Muscle of leg (tissue), 16 donors: ENCODE measurements at places on chromosomes 16 and 17.

DNA sequence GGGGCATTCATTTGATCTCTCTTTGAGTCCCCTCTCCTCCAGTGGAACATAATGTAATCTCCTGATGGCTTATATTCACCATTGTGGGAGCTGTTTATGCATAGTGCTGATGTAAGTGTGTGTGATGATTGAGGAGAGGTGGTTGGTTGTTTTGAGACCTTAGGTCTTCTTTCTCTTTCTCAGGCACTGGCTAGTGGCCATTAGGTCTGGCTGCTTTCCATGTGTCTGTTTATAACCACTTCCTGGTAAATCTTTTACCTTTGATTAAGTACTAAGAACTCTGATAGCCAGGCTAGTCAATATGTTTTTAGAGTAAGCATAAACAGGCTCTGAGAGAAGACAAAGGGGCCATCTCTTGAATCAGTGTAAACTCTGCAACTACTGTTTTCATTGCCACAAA, 27.9 kb downstream of the VAT1L start:
- DNase-seq, result no peak

- peak; percentile 77 for DNase-seq
Observed at GRCh38 chr16:19831678-19832077, 53.0 kb downstream of the GPRC5B start.

- no peak for DNase-seq
Observed at GRCh38 chr16:78552716-78553115, 453.3 kb downstream of the WWOX start.

DNA sequence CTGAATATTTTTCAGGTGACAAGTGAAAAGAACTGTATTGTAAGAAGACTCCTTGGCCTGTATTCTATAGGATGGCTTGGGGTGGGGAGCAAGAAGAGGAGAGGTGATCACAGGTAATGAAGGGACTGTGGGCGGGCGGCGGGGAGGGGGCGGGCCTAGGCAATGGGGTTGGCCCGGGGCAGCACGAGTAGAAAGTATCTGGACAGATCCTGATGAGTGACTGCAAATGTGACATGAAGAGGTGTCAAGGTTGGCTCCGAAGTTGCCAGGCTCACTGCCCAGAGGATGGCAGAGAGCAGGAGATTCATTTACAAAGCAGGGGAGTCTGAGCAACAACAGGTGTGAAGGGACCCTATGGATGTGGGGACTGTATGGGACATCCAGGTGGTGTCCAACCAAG, 10.8 kb upstream of the G6PC1 start:
- DNase-seq, result no peak

DNA sequence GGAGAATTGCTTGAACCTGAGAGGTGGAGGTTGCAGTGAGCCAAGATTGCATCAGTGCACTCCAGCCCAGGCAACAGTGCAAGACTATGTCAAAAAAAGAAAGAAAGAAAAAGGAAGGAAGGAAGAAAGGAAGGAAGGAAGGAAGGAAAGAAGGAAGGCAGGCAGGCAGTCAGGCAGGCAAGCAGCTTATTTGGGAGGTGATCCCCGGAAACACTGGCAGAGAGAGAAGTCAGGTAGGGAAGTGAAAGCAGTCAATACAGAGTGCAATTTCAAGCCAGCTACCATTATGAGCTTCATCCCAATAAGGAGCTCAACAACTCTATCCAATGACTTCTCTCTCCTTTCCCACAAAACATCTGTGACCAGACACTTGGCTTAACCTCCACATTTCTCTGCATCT, 83.0 kb upstream of the TBC1D3K start:
- DNase-seq, result peak; percentile 27

GRCh38 chr17:65588181-65588808, 26.8 kb upstream of the AXIN2 start:
- DNase-seq, result no peak

DNA sequence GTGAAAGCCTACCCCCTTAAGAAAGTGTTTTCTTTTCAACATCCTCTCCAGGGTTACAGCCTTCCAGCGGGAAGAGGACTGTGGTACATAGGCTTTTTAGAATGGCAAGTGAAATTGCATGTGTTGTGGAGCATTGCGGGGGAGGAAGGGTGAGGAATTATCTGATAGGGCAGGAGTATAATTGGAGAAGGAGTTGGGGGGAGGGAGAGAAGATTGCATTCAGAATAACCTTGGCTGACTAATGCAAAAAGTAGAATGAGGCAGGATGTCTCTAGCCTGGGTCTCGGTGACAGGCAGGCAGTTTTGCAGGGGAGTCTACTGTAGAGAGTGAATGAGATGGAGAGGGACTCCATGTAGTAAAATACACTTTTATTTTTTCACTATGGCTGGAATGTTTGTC, 2.4 kb upstream of the CDH8 start:
- DNase-seq, result no peak

GRCh38 chr17:39054111-39054645, 87.0 kb upstream of the FBXO47 start:
- DNase-seq, result no peak

DNA sequence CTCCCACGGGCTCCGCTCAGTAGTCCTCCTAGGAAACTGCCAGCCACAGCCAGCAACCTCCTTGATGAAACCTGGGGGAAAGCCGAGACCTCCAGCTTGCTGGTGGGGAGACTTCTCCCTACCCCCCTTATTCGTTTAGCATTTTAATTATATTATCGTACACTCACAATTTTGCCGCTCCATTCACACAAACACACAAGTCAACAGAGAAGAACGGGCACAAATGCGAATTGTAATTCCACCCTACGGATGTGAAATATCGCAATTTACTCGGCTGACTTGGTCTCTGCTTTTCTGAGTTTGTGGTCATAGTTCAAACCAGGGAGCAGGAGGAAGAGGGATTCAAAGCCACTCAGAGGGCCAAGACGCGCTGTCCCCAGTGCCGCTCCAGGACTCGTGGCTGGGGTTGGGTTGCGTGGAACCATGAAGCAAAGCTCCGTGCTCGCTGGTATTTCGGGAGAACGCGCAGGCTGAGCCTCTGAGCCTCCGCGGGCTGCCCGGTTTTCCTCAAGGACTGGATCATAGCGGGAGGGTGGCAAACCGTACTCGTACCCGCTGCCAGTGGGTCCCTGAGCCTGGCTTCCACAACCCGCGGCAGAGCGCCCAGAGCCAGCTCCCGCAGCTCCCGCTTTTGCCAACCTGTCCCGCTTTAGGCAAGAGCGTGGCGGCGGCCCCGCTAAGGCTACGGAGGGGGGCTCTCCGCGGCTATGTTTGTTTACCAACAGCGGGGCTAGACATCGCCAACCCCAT, 2.0 kb downstream of the LHX1 start:
- DNase-seq, result no peak

DNA sequence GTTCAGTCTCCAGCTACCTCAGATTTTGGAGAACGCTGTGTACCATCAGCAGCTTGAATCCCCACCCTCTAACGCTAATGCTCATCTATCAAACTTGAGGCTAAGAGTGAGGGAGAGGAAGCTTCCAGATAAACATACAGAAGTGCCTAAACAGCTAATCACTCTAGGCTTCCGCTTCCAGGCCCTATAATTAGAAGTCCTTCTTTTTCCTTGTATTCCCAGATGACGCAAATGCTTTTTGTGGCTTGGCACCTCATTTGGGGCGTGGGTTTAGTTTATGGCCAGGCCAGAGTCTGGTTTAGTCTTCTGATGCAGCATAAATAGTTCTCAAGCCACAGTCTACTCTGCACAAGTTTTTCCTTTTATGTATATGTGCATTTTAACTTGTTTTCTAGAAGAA, 263.4 kb downstream of the BCAS3 start:
- peak; percentile 87 for DNase-seq

DNA sequence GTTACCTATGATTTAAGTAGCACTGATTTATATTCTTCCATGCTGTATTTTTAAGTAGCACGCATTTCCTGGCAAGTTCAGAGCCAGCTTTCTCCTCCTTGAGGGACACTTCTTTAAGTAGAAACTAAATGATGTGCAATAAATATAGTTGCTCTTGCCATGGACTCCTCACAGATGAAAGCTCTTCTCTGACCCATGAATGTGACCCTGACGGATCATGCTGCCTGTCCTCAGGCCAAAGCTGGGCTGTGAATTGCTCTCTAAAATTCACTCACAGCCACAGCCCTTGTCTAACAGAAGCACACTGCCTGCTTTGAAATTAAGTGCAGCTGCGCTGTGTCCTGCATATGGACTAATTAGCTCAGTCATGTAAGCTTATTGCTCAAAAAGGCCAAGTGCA, 438.8 kb downstream of the PMP22 start:
- DNase-seq, result peak; percentile 6

GRCh38 chr17:70288540-70289290, 119.4 kb downstream of the KCNJ2 start:
- DNase-seq, result no peak

DNA sequence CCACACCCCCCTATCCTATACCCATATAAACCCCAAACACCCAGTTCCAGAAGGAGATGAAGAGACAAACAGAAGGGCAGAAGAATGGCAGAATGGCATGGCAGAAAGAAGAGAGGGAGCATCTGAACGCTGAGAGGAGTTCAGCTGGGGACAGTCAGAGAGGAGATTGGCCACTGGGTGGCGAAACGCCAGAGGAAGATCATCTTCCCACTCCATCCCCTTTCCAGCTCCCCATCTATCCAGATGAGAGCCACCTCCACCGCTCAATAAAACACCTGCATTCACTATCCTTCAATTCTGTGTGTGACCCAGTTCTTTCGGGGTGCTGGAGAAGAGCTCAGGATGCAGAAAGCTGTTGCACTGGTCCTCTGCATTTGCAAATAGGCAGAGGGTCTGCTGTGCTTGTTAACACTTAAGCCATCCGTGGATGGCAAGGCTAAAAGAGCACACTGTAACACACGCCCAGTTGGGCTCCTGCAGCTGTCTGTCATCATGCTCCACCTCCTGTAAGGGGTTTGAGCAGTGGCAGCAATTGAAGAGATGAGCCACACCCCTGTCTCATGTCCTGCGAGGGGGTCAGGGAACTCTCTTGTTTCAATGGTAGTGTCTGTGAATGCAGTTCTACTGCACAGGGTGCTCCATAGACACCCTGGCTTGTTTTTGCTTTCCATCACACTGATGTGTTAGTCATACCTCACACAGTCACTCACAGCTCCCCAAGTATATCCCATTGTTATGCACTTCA, 1034.8 kb upstream of the RBFOX1 start:
- no peak for DNase-seq

DNA sequence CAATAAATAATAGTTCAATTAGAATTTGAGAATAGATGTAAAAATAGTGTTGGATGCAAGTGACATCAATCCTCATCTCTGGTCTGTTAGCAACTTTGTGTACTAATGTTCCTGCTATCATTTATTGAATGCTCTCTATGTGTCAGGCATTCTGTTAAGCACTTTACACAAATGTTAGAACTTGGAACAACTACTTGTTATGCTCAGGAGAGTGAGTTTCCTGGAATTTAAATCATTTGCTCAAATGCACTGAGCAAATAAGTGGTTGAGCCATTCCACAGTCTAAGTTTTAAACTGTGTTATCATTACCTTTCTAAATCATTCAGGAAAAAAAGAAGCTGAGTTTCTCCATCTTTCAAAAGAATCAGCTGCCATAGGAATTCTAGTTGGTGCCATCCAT, 1327.3 kb upstream of the GOT2 start:
- DNase-seq, result peak; percentile 84

GRCh38 chr16:22191532-22192260, 14.4 kb upstream of the EEF2K start:
- DNase-seq, result peak; percentile 61

DNA sequence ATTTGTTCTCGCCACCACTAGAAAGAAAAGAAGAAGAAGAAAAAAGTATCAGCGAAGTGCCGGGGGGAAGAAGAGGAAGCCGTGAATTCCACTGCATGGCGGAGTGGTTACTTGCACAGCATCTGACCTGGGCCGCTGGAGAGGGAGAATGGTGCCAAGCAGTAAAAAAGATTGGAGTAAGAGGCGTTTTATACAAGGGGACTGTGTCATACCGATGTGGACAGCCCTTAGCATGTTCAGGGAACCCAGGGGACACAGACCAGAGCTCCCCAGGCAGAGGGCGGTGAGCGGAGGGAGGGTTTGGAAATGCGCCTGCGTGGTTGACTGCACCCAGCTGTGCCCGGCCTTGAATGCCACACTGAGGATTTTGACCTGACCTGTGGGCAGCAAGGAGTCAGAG, 52.8 kb downstream of the PLXDC1 start:
- no peak for DNase-seq

DNA sequence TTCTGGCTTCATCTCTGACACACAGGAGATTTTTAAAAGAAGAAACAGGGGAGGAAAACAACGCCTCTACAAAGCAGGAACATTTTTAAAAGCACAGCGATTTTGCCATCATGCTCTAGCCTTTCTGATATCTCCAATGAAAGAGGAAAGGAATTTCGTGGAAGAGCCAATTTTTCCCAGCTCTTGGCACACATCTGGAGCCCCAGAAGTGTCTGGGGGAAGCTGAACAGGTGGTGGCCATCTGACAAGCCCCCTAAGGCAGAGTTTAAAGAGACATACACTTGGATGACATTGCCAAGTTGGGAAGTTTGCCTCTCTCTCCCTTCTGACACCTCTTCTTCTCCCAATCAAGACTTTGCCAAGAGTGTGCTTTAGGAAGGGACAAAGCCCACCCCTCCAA, 82.1 kb downstream of the CCT6B start:
- DNase-seq, result peak; percentile 25

- peak; percentile 62 for DNase-seq
Observed at GRCh38 chr17:3827124-3827773, 18.8 kb downstream of the NCBP3 start.

DNA sequence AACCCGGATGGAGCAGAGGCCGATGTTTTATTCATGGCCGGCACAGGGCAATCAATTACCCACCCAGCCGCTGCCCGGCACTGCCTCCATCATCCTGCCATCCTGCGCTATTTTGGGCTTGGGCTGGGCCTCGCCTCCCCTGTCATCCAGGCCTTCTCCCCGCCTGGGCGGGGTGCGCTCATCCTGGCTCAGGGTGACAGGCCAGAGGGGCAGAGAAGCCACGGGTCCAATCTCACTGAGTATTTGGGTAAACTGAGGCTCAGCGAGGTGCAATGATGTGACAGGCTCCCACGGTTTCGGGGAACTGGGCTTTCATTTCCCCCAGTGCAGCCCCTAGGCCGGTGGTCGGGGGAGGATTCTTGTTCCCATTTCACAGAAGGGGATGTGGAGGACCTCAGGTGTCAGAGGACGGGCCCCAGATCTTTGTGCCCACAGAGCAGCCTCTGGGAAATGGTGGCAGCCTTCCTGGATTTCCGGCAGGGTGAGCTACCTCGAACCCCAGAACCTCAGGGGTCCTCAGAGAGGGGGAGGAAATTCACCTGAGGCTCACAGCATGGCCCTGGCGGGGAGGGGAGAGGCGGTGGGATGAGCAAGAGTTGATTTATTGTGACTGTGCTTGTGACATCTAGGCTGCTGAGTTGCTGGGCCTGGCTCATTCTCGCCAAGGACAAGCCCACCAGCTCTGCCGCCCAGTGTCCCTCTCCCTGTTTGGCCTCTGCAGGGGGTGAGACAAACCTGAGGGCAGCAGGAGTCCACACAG, 23.8 kb upstream of the KCNJ12 start:
- DNase-seq, result no peak

GRCh38 chr16:3503523-3503922, 2.7 kb downstream of the CLUAP1 start:
- DNase-seq, result no peak

GRCh38 chr17:36755586-36755985, 154.2 kb downstream of the MRM1 start:
- no peak for DNase-seq

GRCh38 chr17:61337290-61337689, 62.4 kb upstream of the TBX2 start:
- peak; percentile 36 for DNase-seq

GRCh38 chr16:28925386-28926228, 569 bp upstream of the RABEP2 start:
- DNase-seq, result peak; percentile 96
